ENCODE measurements at places on chromosomes 16 and 17.

DNA sequence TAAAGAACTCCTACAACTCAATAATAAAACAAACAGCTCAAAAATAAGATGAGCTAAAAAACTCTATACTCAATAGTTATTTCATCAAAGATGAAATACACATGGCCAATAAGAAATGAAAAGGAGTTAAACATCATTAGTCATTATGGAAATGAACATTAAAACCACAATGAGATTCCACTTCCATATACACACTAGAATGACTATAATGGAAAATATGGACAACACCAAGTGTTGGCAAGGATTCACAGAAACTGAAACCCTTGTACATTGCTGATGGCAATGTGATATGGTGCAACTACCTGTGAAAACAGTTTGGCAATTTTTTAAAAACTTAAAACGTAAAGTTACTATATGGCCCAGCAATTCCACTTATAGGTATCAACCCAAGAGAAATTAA, 91.4 kb downstream of the GRIN2A start:
- no peak for DNase-seq

- DNase-seq: no peak
These were observed 721 bp downstream of the TBCD start for GRCh38 chr17:82752371-82753200.

GRCh38 chr17:60423865-60424264, 1.6 kb downstream of the CHCT1 start:
- no peak for DNase-seq

- no peak for DNase-seq
These were observed 249.3 kb upstream of the CIBAR2 start for GRCh38 chr16:85361441-85362118.

DNA sequence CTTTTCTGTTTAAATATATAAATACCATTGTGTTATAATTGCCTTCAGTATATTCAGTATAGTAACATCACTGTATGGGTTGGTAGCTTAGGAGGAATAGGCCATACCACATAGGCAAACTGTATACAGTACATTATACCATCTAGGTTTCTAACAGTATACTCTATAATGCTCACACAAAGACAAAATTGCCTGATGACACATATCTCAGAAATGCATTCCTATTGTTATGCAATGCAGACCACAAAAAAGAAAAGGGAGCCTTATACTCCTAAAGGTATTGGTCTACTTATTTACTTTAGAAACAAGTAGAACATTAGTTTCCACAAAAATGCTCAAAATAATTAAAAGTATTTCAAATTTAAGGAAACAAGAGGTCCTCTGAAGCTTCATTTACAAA, 47.9 kb downstream of the SETD6 start:
- no peak for DNase-seq

- no peak for DNase-seq
These were observed 3.3 kb downstream of the TMEM94 start for GRCh38 chr17:75459590-75460267.

DNA sequence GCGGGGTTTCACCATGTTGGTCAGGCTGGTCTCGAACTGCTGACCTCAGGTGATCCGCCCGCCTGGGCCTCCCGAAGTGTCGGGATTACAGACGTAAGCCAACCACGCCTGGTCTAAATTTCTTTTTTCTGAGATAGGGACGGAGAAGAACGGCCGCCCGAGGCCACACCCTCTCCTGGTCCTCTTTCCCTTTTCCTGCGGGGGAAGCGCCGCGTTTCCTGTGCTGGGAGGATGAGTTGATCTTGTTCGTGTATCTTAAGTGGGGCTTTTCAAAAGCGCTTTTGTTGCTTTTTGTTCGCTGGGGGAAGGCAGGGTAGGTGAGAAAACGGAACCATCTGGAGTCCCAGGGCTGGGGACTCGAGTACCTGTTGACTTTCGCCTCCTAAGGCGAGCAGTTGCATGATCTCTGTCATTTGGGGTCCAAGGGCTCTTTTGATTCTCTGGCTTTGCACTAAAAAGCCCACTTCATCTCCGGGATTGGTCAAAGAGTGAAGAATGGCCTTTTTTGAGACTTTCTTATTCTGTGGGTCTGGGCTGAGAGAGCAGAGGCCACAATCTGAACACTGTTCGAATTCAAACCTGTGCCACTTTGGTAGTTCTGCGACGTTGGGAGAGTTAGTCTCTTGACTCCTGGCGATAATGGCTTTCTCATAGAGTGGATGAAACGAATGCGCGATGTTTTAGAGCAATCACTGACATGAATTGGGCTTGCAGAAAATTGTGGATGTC, 1.3 kb downstream of the FUS start:
- DNase-seq: peak; percentile 6

GRCh38 chr17:81487487-81488275, 24.9 kb downstream of the ACTG1 start:
- DNase-seq: peak; percentile 91

All from NCI-H2081 (cell line).